ENCODE measurements at places on chromosomes 6 and 20. TPM values are rescaled to one million over a fixed set of nuclear protein-coding genes. Genes with fewer than 3 reads are reported as not detected.

SOBP gene
- polyA plus RNA-seq, result 0.72 TPM

OR2H2 gene
- polyA plus RNA-seq, result not detected

ZNF165 gene
- 5.0 TPM for polyA plus RNA-seq

VGLL2 gene
- polyA plus RNA-seq, result not detected

MUC22 gene
- 0.03 TPM for polyA plus RNA-seq

HLA-DQB1 gene
- 97.3 TPM for polyA plus RNA-seq

PAK5 gene
- polyA plus RNA-seq, result not detected

MCM9 gene
- polyA plus RNA-seq, result 18.5 TPM

ATP9A gene
- polyA plus RNA-seq, result 0.11 TPM

WFDC5 gene
- polyA plus RNA-seq, result 0.21 TPM

TINAG gene
- 0.67 TPM for polyA plus RNA-seq

SSTR4 gene
- not detected for polyA plus RNA-seq

PSMB9 gene
- 483 TPM for polyA plus RNA-seq

PDYN gene
- polyA plus RNA-seq, result not detected

PPP1R16B gene
- 67.9 TPM for polyA plus RNA-seq

GPR63 gene
- polyA plus RNA-seq, result 1.8 TPM

Measured in GM12878 (cell line).